Stomach (tissue), 19 donors: ENCODE measurements at places on chromosomes 13 and 19.

- DNase-seq: no peak
These were observed 33.1 kb upstream of the CYP2S1 start for GRCh38 chr19:41159881-41160280.

- no peak for DNase-seq
These were observed 31.8 kb upstream of the HOMER3 start for GRCh38 chr19:18972851-18973250.

DNA sequence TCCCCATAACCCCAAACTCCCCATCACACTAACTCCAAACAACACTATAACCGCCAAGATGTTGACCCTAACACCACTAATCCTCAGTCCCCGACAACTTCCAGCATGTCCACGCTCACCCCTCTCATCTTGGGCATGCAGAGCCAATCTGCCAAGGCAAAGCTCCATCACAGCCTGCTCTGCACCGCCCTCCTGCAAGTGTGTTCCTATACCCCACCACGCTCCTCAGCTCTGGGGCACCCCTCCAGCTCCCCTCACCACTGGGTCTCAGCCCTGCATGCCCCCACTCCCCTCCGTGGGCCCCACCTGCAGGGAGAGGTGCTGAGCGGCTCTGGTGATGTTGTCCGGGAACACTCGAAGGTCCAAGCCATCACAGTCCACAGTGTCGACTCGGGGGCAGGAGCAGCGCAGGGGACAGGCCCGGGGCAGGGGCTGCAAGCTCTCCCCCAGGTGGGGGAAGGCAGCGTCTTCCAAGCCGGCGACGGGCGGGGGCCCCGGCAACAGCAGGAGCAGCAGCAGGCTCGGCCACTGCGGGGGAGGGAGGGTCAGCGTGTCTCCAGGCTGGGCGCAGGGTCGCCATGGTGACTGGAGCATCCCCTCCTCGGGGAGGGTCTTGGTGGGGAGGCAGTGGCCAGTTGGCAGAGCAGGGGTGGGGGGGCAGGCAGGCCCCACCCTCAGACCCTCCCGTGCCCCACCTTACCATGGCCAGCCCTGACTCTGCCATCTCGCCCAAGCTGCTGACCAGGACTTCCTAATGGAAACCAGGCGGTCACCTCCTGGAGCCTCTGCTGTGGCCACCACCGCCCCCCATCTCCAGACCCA lies 527 bp downstream of the PODNL1 start:
- no peak for DNase-seq

- no peak for DNase-seq
These were observed 703 bp upstream of the TPM4 start for GRCh38 chr19:16075430-16076153.

GRCh38 chr13:42847891-42848663 lies 66.7 kb downstream of the FAM216B start:
- no peak for DNase-seq

DNA sequence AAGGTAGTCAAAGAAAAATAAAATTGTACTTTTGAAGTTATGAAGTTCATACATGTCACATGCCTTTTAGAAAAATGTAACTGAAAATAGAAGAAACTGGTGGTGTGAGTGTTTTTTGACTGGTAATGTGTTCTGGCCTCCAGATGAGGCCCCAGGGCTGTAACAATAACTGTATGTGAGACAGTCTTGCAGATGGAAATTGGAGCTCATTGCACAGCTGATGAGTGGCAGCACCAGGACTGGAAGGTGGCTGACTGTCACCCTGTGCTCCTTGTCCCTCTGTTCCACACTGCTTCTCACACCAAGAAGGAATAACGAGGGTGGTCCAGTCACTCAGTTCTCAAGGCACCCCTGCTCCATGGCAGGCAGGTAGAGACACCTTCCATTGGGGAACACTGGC lies 215.6 kb downstream of the SLC7A1 start:
- DNase-seq: no peak

DNA sequence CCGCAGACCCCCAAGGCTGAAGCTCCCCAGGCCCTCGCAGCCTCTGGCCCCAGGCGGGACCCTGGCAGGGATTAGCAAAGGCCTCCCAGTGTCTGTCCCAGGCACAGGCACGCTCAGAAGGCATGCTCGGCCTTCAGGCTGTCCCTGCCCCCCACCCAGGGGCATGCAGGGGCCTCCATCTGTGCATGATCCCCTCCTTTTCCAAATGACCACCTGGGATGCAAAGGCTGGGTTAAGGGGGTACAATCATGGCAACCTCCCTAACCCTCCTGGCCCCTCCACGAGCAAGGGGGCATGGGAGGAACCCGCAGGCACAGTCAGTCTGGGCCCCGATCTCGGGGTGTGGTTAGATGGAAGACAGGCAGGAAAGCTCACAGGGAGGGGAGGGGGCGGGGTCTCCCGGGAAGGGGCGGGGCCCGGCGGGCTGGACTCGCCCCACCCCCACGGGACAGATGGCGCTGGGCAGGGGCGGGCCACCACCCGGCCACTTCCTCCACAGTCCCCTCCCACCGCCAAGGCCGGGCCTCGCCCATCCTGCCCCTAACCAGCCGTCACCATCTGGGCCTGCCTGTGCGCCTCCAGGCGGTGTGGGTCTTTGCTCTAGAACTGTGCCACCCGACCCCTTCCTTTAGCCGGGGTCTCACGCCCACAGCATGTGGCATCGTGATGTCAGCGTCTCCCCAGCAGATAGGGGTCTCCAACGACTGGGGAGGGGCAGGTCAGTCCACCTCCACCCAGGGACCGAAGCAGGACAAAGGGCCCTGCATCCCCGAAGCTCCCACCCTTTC lies 7.0 kb upstream of the REXO1 start:
- peak; percentile 94 for DNase-seq

GRCh38 chr13:32610977-32611376 lies 24.7 kb downstream of the PDS5B start:
- DNase-seq: no peak

DNA sequence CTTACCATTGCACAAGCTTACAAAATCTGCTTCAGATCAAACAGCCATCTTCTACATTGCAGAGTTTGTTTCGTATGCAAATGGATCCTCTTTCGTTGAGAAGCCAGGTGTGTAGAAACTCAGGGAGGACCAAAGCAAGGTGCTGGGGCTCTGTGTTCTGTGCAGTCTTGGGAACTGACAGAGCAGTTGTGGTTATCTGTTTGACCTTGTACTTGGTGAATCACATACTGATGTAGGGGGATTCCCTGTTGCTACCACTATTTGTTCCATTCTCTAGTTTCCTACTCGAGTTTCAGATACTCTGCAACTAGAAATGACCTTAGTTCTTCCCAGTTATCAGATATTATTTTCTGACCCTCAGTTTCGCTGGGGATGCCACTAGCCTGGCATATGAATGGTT lies 95.2 kb upstream of the CLDN10 start:
- DNase-seq: no peak

GRCh38 chr13:77811381-77811780 lies 107.2 kb downstream of the EDNRB start:
- DNase-seq: no peak

DNA sequence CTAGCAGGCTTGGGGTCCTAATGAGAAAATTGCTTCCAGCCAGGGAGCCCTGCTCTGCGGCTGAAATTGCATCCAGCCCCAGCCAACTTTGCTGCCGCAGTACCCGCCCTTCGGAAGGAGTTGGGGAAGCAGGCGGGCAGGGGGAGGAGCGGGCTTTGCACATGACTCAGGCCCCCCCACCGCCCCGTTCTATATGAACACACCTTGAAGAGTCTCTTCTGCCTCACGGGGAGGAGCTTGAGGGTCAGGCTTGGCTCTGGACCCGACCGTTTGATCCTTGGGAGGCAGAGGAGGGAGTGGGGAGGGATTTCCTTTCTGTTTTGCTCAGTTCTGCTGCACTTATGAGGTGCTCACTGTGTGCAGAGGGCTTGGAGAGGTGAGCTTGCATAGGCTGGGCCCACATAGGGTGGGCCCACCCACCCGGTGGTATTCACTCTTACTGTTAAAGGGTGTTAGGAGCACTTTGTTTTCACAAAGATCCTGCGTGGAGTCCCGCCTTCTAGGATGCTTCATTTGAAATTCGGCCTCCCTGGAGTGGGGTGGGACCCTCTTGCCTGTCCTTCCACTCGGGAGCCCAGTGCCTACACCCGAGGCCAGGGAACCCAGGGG lies 46.5 kb downstream of the LYL1 start:
- DNase-seq: peak; percentile 52

GRCh38 chr13:42086582-42086981 lies 38.1 kb downstream of the DGKH start:
- DNase-seq: no peak
